RWPE1 (cell line): ENCODE measurements at places on chromosomes 7 and 10.

DNA sequence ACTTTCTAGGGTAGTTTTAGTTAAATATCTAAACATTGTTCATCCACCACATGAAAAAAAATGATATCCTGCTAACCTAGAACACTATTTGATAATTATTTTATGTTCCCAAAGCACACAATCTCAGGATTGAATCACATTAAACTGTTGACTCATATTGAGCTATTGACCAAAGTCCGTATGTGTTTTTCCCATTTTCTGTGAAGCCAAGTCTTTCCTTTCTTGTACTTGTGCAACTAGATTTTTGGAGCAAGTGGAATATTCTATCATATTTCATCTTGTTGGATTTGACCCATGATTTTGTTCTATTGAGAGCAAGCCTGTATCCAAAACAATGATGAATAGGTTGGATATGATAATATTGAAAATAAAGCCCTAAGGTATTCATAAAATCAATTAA is 164.6 kb downstream of the SKAP2 start:
- DNase-seq: no peak

DNA sequence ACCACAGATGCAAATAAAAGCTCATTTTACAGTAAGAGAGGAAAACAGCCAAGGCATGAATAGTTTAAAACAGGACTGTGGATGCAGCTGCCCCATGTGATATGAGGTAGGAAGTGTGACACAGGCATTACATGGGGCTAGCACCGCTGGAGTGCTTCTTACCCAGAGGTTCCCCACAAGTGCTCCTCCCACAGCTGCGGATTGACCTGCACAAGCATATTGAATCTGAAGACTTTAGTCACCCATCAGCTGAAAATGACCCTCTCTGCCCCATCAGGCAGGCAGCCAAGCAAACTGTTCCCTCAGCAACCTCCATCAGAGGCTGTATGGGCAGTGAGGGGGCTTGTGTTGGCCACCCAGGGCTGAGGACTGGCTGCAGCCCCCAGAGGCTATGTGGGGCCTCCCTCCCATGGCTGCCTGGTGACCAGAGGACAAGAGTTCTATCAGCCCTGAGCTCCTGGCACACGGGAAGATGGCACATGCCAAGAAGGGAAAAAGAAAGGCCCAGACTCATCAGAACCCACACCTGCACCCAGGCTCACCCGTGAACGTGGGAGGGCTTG is 98.7 kb downstream of the TCERG1L start:
- DNase-seq: no peak

- DNase-seq: no peak
Measured at GRCh38 chr7:39825401-39825980, 124.6 kb upstream of the CDK13 start.

- peak; percentile 77 for DNase-seq
Measured at GRCh38 chr10:34528320-34528719, 286.8 kb downstream of the PARD3 start.

DNA sequence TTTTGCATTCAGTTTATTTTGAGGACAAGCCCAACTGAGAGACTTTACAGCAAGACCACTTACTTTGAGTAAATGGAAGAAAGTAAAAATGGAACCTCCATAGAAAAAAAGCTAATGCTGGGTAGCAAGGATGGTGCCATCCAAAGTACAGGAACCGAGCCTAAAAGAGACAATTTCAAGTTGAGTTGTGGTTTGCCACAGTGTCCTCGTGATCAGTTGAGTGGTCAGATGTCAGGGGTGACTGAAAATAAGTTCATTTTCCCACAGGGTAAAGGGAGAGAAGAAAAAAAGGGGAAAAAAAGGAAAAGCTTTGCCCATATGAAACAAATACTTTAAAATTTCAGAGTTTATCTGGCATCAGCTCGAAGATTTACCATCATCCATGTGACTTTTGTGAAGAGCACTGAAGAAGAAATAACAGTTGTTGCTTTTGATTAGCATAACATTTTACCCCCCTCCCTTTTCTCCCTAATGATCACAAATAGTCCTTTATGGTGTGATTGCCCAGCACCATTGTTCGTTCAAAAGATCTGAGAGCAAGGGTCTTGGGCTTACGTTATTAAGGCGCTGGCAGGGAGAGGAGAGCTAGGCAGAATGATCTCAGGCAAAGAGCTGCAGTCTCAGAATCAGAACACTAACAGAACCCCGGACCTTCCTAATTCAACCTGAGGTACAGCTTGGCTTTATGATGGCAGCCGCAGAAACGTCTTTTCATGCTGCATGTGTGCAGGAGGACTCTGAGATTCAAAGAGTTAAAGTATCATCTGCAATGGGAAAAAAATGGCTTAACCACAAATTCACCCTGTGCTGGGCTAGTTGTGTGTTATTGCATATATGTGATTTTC is 338.1 kb downstream of the RNLS start:
- DNase-seq: no peak

DNA sequence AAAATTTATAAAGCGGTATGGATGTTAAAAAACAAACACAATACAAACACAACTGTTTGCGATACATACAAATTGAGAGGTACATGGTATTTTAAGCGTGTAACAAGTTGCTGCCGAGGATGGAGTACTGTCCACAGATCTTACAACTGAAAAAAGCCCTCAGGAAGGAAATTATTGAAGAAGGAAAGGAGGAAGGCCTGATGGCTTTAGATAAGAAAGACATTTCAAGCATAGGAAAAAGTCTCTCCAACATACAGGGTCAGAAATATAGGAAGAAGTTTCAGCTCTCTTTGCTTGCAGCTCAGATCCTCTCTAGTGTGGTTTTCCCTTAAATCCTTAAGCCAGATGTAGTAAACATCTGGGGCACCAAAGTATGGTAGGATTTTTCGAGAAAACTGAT is 25.0 kb downstream of the RBM28 start:
- DNase-seq: no peak

- peak; percentile 95 for DNase-seq
Measured at GRCh38 chr10:106436123-106436715, 728.3 kb downstream of the SORCS1 start.

DNA sequence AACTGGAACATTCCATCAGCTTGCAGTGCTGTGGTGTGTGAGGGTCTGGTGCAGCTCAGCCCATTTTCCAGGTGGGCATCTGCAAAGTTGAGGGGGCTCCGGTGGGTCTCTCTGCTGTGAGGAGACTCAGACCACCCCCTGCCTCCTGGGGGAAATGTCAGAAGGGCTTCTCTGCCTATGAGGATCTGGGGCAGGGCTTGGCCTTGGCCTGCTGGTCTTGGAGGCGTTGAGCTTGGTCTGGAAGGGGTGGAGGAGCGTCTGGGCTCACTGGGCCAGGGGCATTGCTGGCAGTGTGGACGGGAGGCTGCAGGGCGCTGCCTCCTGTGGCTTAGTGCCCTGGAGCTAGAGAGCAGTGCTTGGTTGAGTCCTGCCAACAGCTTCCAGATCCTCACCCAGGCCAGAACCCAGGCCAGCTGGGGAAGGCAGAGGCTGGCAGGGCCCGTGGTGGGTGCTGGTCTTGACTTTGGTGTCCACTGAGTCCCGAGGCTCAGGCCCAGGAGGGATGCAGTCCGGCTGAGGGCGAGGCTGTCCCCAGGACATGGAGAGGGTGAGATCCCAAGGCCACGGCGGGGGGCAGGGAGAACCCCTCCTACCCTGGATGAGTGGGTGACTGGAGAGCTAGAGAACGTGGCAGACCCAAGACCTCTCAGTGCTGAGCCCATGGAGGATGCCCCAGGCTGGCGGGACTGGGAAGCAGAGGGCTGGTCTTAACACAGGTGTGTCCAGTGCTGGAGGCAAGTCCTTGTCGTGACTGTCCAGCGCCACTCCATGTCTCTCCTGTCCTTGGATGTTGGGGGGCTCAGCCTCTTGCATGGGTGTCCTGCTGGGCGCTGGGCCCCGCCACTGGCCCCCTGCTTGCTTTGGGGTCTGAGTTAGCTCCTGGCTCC is 2.8 kb downstream of the SPRN start:
- no peak for DNase-seq

GRCh38 chr7:114795475-114795874 is 126.4 kb upstream of the MDFIC start:
- no peak for DNase-seq

DNA sequence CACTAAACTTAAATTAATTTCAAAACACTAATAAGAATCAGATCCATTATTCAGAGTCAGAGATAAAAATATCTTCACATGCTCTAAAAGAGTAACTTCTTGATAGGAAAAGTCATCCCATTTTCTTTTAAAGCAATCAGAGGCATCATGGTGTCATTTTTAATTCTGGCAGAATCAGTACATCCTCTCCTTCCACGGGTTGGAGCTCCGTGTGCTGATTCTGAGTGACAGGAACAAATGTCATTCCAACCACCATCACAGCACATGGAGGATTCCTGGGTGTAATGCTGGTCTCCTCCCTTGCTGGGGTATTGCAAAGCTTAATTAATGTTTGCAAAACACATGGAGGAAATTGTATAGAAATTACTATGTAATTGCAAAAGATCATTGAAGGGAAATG is 114.5 kb upstream of the IMMP2L start:
- DNase-seq: no peak

GRCh38 chr7:512541-513311 is 6.9 kb downstream of the PDGFA start:
- no peak for DNase-seq

GRCh38 chr7:2386964-2387669 is 16.3 kb upstream of the CHST12 start:
- no peak for DNase-seq

- peak; percentile 76 for DNase-seq
Measured at GRCh38 chr7:95691464-95691863, 80.9 kb upstream of the DYNC1I1 start.

DNA sequence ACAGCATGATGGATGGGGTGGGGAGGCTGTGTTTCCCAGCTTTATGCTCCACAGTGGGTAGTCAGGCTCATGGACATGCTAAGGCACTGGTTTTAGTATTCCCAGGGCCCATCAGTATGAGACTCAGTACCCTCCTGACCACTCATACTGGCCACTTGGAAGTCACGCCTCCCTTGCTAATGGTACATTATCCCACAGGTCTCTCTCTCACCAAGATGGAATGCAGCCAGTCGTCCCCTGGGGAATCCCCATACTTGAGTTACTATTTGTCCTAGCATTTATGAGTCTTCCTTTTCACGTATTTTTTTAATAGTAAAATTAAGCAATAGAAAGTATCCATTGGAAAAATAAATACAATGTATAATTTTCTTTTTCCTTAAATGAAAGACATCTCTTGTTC is 80.6 kb upstream of the TBX20 start:
- DNase-seq: no peak

- DNase-seq: no peak
Measured at GRCh38 chr10:14322526-14323188, 8.1 kb downstream of the FRMD4A start.

DNA sequence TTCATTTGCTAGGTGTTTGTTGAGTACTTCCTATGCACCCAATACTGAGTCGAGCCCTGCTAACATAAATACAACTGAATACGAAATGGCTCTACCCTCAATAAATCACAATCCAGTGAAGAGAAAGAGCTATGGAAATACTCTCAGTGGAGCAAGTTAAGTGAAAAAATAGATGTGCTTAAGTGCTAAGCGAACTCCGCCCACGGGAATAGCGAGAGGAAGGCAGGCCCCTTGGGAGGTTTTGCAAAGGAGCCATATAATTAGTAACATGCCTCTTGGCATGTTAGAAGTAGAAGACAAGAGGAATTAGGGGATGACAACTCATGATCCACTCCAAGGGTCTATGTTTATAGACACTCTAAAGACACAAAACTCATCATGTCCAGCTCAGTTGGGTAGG is 42.8 kb upstream of the TSPAN33 start:
- no peak for DNase-seq

DNA sequence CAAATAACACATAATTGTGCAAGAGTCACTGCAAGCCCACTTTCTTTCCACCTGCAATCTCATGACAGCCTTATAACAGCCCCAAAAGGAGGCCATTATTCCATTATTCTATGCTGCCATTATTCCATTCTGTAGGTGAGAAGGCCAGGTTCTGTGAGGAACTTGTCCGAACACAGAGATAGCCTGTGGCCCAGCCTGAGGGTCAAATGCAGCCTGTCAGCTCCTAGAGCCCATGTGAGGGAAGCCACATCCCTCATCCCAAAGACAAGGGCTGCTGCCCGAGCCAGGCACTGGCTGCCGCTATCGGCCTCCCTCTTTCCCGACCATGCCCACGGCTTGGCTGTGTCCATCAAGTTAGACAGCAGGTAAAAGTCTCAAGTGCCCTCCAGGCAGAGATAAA is 24.1 kb upstream of the C10orf71 start:
- DNase-seq: no peak

- peak; percentile 20 for DNase-seq
Measured at GRCh38 chr10:43437141-43437870, 395 bp downstream of the ZNF487 start.

GRCh38 chr10:110042181-110042580 is 34.4 kb downstream of the ADD3 start:
- DNase-seq: no peak

DNA sequence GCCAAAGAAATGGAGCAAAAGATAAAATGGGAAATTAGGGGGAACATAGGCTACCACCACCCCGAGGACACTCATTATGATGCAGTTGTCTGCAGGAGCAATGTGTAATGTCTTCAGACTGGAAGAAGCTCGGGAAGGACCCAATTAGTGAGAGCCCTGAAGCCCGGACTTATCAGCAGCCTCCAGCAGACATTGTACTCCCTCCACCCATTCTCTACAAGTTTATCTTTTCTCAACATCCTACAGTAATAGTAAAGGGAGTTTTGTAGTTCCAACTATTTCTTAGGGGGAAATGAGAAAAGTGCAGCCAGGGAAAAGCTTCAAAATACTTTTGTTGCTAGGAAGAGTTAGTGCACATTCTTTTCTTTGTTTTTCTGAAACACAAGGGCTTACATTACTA is 657.3 kb upstream of the COBL start:
- DNase-seq: no peak

DNA sequence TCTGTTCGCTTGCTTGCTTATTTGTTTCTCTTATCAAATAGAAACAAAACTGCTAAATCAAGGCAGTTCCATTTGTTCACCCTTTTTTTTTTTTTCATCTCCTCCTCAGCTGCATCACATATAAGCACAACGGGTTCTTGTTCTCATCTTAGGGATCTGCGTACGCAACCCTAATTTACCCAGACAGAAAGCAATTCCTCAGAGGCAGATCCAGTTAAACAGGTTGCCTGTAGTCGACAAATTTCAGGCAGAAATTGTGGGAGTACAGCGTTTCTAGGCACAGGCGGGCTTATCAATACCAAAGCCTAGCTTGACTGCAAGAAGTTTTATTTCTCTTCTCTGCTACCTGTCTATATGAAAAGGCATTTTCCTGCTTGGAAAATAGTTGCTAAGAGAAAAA is 565.4 kb downstream of the NXPH1 start:
- DNase-seq: no peak

- DNase-seq: no peak
Measured at GRCh38 chr10:35946556-35946955, 304.5 kb upstream of the FZD8 start.

DNA sequence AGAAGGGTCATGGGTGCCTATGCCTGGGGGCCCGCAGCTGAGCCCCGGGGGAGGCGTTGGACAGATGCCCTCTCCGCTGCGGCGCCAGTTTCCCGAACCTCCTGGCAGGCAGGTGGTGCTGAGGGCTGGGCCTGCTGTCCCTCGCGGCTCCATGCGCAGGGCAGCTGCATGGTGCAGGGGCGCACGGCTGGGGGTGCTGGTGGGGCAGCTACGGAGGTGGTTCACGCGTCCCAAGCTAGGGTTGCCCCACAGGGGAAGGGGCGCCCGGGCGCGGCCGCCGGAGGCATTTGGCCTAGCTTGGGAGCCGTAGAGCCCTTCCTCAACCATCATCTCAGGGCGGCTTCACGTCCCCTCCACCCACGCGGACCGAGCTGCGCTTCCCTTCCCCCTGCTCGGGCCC is 146.0 kb downstream of the CCDC201 start:
- no peak for DNase-seq

GRCh38 chr7:46515844-46516590 is 594.9 kb upstream of the IGFBP3 start:
- no peak for DNase-seq

- peak; percentile 31 for DNase-seq
Measured at GRCh38 chr7:33841705-33842129, 63.6 kb upstream of the BMPER start.
